Caco-2 (cell line): ENCODE measurements at places on chromosomes 12 and 14. TPM values are rescaled to one million over a fixed set of nuclear protein-coding genes. Genes with fewer than 3 reads are reported as not detected.

DNA sequence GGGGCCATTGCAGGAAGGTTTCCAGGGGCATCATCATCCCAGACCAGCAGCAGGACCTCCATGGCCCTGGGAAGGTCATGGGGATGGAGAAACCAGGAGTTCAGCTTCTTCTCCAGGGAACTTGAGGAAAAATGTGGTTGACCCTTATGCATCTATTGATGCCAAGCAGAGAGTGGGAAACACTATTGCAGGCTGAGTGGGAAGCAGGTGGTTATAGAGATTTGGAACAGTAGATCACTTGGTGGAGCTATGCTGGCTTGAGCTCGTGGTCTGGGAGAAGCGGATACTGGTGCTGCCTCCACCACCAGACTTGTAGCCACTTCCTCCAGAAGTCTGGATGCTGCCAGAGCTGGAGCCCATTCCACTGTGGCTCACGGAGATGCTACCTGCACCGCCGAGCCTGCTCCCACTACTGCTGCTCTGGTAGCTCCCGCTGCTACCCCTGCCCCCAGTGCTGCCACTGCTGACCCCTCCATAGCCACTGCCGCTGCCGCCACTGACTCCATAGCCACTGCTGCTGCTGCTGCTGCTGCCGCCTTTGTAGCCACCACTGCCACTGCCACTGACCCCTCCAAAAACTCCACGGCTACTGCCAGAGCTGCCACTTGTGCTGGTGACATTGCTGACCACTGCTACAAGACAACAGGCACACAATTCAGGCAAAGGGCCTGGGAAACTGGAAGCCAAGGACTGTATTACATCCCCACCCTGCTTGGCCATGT is 8.5 kb downstream of the KRT76 start:
- DNase-seq: no peak

GRCh38 chr14:52703225-52703624 is 3.8 kb upstream of the PSMC6 start:
- no peak for DNase-seq

- DNase-seq: no peak
Measured at GRCh38 chr14:23669441-23669840, 33.3 kb downstream of the DHRS2 start.

- no peak for DNase-seq
Measured at GRCh38 chr12:132446633-132447326, 43.2 kb upstream of the FBRSL1 start.

DNA sequence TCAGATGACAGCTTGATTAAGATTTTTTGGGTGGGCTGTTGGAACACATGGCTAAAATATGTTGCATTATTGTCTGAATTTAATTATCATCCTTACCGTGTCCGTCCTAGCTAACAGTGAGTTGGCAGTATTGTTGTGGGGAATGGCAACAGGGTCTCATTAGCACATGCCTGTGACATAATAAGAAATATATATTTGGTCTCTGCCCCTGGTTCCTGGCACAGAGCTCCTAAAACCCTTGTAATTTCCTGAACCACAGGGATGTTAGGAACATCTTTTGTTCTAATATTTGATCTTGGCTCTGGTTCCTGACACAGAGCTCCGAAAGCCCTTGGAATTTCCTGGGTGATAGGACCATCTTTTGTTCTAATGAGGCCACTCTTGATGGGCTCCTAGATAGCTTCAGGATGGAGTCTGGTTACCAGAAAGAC is 76.0 kb downstream of the SYNE2 start:
- no peak for DNase-seq

Gene DPF3
- not detected in 2 replicates for total RNA-seq

Gene CD63
- total RNA-seq: 947 and 983 TPM in 2 replicates

DNA sequence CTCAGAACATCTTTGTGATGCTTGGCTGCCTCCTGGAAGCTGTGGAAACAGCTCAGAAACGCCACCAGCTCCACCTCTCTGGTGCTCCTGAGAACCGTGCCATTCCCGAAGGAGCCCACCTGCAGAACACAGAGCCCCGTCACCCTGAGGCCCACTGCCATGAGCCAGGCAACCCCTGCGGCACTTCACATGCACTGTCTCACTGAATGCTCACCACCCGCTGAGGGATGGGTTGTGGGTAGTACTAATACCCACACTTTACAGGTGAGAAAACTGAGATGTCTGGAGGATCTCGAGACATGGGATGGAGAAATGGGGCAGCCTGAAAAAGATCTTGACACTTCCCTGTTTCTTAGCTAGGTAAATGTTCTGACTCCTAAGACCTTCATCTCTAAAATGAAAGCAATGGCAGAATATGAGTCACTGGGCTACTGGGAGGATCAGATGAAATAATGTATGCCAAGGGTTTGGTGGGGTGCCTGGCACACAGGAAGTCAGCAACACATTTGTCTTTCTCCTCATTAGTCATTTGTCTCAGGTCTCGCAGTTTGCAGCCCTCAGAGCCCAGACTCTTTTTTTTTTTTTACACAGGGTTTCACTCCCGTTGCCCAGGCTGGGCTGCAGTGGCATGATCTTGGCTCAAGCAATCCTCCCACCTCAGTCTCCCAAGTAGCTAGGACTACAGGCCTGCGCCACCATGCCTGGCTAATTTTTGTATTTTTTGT is 5.3 kb downstream of the OASL start:
- DNase-seq: no peak

Gene OAS3
- total RNA-seq: 18.9 and 22.1 TPM in 2 replicates

DNA sequence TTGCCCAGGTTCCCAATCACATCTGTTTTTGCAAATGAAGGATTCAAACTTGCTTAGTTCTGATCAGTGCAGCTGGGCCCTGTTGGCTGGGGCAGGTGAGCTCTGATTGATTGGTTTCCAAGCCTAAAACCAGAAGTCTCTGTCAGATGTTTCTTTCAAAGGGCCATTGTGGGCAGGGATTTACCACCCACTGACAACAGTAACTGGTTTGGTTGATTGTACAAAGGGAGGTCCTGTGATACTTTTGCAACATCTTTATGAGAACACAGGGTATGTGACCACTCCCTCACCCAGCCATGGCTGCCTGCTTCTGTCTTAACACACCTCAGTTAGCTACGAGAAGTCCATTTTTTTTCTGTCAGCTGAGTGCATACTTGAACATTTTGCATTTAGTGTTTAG is 184.1 kb downstream of the FLRT2 start:
- DNase-seq: no peak

DNA sequence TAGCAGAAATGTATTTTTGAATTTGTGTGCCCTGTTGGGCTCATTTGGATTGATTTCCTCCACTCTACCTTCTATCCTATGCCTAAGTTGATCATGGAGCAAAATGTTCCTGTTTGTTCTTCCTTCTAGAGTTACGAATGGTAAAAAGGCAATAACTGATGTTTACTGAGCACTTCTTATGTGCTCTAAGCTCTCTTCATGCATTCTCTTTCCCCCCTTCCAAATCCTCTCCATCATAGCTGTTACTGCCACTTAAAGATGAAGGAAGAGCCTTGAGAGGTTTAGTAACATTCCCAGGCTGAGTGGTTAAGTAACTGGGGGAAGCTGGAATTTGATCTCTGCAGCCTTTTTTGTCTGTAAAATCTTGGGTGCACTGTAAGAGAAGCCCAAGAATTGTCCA is 60.1 kb downstream of the CHST11 start:
- no peak for DNase-seq

Gene JAG2
- total RNA-seq: 34.5 and 43.0 TPM in 2 replicates
